IPS-NIHi11 (cell line): ENCODE measurements at places on chromosomes 2 and 18.

- no peak for DNase-seq
These were observed 909 bp downstream of the NFATC1 start for GRCh38 chr18:79396431-79397246.

DNA sequence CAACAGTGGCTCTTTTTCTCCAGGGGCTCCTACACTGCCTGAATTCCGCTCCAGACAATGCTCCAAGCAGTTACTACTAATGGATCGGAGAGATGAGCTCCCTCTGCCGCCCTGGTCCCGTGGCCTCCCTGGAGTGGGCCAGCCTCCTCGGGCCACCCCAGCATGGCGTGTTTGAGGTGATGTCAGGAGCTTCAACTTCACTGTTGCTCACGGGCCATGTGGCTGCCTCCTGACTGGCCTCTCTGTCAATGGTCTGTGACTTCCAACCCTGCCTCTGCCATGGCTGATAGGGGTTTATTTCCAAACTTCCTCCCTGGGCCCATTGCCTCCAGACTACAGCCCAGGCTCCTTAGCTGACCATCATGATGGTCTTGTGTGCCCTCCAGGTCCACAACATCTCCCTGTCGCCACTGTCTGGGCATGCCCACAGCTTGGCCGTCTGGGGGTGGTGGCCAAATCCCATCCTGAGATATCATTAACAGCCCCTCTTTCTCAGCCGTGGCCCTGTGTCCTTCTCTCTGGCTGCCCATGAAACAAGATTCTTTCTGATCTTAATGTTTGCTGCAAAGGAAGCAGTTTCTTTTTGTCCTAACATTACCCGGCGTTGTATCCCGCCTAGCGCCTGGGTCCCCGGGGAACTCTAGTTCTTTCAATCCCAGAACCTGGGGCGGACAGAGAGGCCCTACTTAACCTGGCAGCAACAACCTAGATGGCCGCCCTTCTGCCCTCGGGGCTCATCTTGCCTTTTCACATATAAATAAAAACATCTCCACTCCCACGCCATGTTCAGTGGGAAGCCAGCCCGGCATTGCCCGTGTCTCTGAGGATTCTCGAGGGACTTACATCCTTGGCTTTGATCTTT lies 38.1 kb downstream of the ATOH8 start:
- DNase-seq: no peak

- DNase-seq: no peak
These were observed 25.3 kb downstream of the LCLAT1 start for GRCh38 chr2:30472326-30472725.

- no peak for DNase-seq
These were observed 98.6 kb downstream of the BABAM2 start for GRCh38 chr2:27989149-27989548.

- peak; percentile 7 for DNase-seq
These were observed 1052.6 kb upstream of the DDX18 start for GRCh38 chr2:116761864-116762263.

- no peak for DNase-seq
These were observed 129.9 kb upstream of the HS6ST1 start for GRCh38 chr2:128448331-128449225.

DNA sequence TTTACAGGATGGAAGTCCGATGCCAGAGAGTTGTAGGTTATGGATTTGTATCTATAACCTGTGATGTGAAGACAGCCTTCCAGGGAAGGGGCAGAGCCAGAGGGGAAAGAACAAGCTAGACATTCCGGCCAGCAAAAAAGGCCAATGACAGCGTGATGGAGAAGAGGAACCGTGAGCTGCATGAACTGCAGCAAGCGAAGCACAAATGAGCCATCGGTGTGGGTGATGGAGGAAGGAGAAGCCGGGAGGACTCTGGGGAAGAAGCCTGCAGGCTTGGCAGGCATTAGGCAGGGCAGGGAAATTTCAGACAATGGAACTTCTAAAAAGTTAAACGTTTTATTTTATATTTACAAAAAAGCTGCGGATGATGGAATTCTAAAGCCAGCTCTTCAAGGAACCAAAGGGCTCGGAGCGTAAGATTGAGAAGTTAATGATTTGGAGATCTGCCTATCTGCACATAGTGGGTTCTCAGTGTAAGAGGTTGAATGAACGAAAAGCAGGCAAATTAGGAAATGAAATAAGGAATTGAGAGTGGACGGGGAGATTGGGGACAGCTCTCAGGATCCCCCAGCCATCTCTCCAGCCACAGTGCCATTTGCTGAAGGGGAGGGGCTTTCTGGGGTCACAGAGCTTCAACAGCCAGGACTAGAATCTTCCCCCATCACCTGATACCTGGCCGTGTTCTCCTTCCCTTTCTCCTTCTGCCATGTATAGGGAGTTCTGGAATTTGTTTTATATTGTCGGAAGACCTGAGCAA lies 28.4 kb downstream of the NGEF start:
- DNase-seq: no peak

DNA sequence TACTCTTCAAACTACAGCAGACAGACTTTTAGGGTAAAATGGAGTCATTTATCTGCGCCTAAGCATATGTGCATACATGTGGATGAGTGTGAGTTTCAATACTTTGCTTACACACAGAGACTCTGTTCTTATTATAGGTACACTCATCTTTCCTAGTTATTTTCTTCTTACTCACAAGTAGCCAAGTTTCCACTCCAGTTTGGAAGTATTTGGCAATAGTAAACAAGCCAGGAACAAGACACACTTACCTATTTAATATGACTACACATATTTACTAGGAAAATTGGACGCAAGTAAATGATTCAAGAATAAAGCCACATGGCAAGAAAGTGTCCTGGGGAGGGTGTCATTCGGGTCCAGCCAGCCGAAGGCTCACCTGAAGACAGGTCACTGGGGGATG lies 414.3 kb downstream of the FBXO15 start:
- no peak for DNase-seq

DNA sequence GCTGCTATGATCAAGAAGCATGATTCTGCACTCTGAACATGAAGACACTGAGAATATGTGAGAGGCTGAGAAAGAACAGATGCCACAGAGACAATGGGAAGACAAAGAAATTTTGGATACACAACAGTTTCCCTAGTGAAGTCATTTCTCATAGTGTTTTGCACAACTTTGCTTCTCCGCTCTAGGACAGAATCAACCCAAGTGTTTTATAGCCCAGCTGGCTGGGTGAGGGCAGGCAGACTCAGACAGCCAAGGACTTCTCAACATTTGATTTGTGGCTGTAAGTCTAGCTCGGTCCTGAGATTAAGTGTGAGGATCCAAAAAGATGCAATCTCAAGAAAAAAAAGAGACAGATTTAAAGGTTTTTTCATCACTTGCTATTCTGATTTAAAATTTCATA lies 536.5 kb upstream of the CRIM1 start:
- DNase-seq: no peak

DNA sequence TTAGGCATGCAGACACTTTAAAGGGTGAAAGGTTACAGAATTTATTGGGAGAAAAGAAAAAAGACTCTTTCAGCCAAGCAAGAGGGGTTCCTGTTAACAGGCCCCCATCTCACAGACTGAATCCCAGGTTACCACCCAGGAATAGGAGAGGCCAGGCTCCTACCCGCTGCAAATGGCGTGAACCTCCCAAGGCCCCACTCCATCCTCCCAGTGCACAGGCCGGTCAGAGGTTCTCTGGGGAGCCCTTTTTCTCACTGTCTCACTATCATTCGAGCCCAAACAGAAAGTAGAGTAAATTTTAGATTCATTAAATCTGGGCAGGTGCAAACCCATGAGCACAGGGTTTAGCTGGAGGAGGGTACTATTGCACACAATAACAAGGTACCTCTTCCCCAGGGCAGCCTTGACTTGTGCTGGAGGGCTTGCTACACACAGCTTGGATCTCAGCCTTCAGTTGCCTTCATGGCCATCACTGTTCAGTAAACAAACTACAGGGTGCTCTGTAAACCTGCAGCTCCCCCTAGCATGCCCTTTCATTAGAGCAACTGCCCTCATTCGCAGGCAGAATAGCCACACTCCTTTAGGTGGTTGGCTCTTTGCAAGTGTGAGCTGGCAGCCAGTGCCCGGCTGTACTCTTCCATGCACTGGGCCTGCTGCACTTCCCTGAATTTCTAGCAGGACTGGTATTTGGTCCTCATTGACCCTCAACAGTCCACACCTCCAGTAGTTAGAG lies 7.3 kb upstream of the PLEK start:
- DNase-seq: peak; percentile 67

DNA sequence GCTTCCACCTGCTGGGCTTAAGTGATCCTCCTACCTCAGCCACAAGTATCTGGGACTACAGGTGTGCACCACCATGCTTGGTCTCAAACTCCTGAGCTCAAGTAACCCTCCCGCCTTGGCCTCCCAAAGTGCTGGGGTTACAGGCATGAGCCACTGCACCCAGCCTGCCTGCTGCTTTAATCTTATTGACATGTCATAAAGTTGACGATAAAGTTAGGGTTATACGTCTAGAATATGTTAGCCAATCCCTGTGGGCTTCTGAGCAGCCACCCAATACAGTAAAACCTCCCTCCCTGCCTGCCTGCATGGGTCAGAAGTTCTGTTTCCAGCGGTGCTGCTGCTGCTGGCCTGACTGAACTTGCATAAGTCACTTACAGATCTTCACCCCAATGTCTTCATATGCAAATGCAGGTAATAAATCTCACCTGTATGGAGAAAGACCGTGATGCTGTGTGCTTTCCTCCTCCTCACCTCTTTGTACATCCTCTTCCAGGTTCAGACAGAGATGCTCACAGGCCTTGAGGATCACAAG lies 30.1 kb downstream of the TGIF1 start:
- DNase-seq: no peak

DNA sequence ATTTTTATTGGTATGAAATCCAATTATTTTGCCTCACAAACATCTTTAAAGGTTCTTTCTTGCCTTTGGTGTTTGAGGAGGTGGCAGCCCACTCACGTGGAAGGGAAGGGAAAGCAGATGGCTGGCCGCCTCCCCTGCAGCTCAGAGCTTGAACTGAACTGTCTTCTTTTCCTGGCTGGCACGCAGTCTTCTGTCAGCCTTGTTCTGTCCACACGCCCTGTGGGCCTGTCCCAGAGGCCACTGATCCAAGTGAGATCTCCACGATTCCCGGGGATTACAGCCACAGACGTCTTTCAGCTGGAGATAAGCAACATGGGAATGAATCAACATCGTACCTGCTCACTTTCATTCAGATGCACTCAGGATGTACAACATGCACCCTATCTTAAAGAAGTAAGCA lies 73.3 kb downstream of the TMEM18 start:
- no peak for DNase-seq

DNA sequence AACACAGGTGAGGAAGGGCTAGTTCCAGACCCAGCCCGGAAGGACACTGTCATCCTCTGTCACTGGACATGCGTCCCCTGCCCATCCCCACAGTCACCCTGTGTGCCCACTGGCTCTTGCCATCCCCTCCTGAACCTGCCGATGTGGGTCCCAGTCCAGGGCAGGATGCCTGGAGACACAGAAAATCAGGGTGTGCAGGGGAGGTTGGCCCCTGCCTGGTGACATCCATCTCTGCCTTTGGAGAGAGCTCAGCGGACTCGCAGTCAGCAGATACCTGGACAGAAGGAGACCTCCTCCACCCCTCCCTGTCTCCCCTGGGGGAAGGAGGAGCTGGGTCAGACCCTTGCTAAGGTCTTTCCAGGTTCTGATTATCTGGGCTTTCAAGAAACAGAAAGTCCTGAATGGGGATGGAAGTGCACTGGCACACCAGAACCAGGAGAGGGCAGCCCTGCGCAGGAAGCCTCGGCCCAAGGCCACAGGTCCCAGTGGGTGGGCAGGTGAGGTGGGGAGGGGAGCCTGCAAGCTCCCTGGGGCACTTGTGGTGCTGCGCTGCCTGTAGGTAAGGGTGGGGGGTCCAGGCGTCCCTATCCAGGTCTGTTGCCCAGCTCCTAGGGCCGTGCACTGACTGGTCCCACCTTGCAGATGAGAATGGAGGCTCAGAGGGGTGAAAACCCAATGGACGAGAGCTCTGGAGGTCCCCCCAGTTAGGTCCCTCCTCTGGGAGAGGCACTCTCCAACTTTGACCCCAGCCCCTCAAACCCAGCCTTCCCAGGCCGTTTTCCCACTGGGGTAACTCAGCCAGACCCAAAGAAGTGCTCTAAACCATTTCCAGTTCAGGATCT lies 9.7 kb upstream of the OTOS start:
- peak; percentile 90 for DNase-seq

- no peak for DNase-seq
These were observed 104.0 kb upstream of the REV1 start for GRCh38 chr2:99593692-99594427.

DNA sequence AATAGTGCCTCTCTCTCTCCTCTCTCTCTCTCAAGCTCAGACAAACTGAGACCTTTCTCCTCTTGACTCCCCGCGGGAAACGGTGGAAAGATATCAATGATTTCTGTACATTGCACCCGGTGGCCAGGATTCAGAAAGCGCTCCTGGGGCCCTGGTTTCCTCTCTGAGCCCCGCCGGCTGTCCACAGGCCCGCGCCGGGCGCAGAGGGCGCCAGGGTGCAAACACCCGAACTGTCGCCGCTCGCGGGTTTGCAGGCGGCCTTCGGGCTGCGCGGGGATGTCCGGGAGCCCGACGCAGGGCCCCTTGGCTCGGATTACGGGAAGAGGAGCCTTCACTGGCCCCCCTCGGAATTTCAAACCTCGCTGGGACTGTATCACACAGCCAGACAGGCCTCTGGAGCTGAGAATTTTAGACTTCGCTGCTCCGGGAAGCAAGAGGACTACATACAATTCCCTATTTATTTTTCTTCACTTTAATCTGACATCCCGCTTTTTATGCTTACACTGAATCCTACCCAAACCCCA lies 5.2 kb upstream of the EN1 start:
- no peak for DNase-seq

DNA sequence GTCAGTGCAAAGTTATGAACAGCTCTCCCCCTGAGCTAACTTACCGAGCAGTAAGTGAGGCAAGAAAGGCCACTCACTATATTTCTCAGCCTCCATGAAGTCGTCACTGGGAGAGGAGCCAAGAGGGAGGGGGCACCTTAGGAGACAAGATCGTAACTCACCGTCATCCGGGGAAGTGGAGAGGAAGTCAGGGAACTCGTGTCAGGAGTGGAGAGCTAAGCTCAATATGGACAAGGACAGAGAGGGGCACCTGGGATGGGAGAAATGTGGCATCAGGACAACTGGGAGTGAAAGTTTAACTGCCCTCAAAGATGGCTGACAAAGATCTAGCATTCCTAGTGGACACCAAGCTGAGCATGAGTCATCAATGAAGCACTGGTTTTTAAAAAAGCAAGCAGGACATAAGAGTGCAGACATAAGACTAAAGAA lies 37.1 kb downstream of the BCL11A start:
- DNase-seq: no peak

GRCh38 chr2:176187899-176188773 lies at the start of gene HOXD1:
TSS of gene HOXD1 (plus strand) at chr2:176188668. CDS start at chr2:176188802, 134 bp downstream.
- DNase-seq: peak; percentile 92

DNA sequence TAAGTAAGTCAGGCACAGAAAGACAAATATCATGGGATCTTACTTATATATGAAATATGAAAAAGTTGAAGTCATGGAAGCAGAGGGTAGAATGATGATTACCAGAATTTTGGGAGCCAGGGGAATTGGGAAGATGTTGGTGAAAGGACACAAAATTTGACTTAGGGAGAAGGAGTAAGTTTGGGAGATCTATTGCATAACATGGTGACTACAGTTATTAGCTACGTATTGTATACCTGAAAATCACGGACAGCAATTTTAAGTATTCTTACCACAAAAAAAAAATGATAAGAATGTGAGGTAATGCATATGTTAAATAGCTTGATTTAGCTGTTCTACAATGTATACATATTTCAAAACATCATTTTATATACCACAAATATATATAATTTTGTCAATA lies 94.2 kb upstream of the COL5A2 start:
- DNase-seq: no peak

- DNase-seq: peak; percentile 84
These were observed 138.6 kb upstream of the SIX3 start for GRCh38 chr2:44802777-44803424.
